ENCODE measurements at places on chromosomes 6 and 20. TPM values are rescaled to one million over a fixed set of nuclear protein-coding genes. Genes with fewer than 3 reads are reported as not detected.

- no peak overlapping the region for H3K27ac ChIP-seq
- no peaks in the 10 kb centered on the region for H3K4me1 ChIP-seq
- H3K36me3 ChIP-seq = peaks cover 13% of the 10 kb centered on the region
Observed at GRCh38 chr20:59737816-59738215, 133.5 kb downstream of the PHACTR3 start.

DNA sequence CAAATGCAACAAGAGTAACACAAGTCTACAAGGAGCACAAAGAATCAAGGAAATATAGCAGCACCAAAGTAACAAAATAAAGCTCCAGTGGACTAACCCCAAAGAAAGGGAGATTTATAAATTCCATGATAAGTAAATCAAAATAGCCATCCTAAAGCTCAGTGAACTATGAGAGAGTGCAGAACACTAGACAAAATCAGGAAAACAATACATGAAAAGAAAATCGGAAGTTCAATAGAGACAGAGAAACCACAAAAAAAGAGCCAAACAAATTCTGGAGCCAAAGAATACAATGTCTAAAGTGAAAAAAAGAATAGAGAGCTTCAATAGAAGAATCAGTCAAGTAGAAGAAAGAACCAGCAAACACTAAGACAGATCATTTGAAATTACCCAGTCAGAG is 247.3 kb upstream of the TENT5A start:
- no peaks in the 10 kb centered on the region for H3K27me3 ChIP-seq
- H3K4me1 ChIP-seq = peaks cover 79% of the 10 kb centered on the region
- 0 out of 2 replicates have a peak overlapping the region, but pooled peaks have one; percentile 8 for H3K27ac ChIP-seq
- DNase-seq = no peak

GRCh38 chr6:2920671-2921112 is 17.6 kb upstream of the SERPINB9 start:
- no peaks in the 10 kb centered on the region for H3K36me3 ChIP-seq
- H3K4me1 ChIP-seq = no peaks in the 10 kb centered on the region
- H3K27ac ChIP-seq = no peak overlapping the region
- H3K4me3 ChIP-seq = no peak overlapping the region

GRCh38 chr20:56865055-56865454 is 235.9 kb downstream of the TFAP2C start:
- no peak for DNase-seq
- peaks cover 45% of the 10 kb centered on the region for H3K27me3 ChIP-seq
- H3K4me3 ChIP-seq = no peak overlapping the region
- no peaks in the 10 kb centered on the region for H3K4me1 ChIP-seq
- H3K36me3 ChIP-seq = no peaks in the 10 kb centered on the region

DNA sequence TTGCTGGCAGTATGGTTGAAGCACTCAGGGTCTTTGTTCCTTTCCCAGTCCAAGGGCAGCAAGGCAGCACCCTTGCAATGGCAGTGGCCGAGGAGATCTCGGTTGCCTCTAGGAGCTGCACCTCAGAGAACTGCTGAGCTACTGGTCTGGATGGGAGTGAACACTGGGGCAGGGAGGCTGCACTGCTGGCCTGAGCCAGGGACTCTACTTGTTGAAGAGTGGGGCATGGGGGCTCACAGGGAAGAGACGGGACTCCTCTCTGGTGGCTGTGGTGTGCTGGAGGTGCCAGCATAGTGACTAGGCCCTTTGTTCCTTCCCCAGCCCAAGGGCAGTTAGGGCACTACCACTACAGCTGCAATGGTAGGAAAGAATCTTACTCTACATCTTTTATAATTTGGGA is 203.0 kb downstream of the ZDHHC14 start:
- H3K27me3 ChIP-seq = peaks cover 7% of the 10 kb centered on the region
- H3K36me3 ChIP-seq = peaks cover 4% of the 10 kb centered on the region
- peaks cover 11% of the 10 kb centered on the region for H3K4me1 ChIP-seq
- DNase-seq = no peak
- no peak overlapping the region for H3K4me3 ChIP-seq
- no peak overlapping the region for H3K27ac ChIP-seq

DNA sequence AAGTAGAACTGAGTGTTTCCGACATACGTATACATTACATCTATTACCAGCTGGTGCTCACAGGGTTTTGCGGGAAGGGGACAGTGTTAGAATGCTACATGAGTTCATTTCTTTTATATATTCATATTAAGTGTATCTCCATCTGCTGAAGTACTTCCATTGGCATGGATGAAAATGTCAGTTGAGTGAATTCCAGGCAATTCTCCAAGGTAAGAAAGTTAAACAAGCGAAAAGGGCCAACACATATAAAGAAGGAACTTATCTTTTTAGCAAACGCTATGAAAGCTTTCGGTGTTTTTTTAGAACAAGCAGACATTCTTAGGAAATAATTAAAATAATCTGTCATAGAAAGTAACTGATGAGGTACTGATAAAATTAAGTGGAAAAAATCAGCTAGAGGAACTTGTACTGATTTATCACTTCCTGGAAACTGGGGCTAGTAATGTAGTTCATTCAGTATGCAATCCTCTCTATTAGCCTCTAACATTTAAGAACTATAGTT is 34.6 kb downstream of the RNF146 start:
- H3K27me3 ChIP-seq = no peaks in the 10 kb centered on the region
- peaks cover 9% of the 10 kb centered on the region for H3K36me3 ChIP-seq
- H3K4me1 ChIP-seq = peaks cover 31% of the 10 kb centered on the region
- H3K27ac ChIP-seq = peak overlapping the region; percentile 72
- DNase-seq = peak; percentile 19

DNA sequence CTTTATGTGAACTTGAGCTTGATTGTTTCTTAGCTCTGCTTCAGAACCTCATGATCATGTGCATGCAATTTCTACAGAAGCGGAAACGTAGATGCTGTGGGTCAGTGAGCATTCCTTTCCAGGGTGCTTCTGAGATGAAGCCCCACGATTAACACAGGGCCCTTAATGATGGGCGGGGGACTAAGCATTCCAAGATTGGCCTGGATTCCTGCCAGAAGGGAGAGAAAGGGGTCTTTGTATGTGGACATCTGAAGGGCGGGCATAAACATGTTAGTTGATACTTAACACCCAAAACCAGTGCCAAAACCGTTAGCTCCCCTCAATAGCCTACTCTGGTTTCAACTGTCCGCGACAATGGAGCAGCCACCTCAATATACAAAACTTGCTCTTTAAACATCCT is 46.9 kb upstream of the POU3F2 start:
- H3K4me1 ChIP-seq = no peaks in the 10 kb centered on the region
- no peaks in the 10 kb centered on the region for H3K36me3 ChIP-seq
- H3K27me3 ChIP-seq = peaks cover 11% of the 10 kb centered on the region

- H3K36me3 ChIP-seq = no peaks in the 10 kb centered on the region
- H3K4me1 ChIP-seq = no peaks in the 10 kb centered on the region
- H3K27me3 ChIP-seq = no peaks in the 10 kb centered on the region
- no peak overlapping the region for H3K4me3 ChIP-seq
- H3K27ac ChIP-seq = no peak overlapping the region
- no peak for DNase-seq
Observed at GRCh38 chr6:161536224-161536630, 262.4 kb upstream of the AGPAT4 start.

DNA sequence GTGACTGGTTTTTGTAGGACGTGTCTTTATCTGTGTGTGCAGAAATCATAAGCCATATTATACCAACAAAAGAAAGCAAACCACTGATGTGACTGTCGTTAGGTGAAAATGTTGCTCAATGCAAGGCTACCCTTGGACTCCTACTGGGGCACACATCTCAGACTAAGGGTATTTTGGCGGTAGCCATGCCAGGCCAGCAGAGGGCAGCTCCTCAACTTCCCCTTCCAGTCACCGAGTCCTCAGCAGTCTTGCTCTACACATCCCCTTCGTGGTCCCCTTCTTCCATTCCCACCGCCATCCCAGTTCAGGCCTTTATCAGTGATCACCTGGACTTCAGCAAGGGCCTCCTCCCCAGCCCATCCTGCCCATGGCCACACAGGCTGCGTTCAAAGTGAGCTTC is 113.7 kb upstream of the GGTLC1 start:
- DNase-seq = no peak
- no peaks in the 10 kb centered on the region for H3K36me3 ChIP-seq
- peaks cover 24% of the 10 kb centered on the region for H3K4me1 ChIP-seq
- no peak overlapping the region for H3K4me3 ChIP-seq

DNA sequence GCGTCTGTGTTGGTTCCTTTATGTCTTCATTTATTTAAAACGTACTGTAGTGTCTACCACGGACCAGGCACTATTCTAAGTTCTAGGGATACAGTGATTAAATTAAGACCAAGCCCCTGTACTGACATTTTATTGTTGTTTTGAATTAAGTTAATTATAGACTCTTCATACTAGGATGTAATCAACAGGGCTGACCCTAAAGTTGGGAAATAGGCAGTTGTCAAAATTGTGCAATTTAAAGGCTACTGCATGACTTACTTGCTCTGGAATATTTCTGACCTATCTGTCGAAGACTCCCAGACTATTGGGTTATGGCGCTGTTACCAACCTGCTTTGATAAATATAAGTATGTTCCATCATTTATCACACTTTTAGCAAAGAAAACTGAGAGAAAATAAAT is 6.7 kb downstream of the MYO6 start:
- H3K27me3 ChIP-seq = no peaks in the 10 kb centered on the region
- H3K36me3 ChIP-seq = no peaks in the 10 kb centered on the region
- DNase-seq = no peak
- no peak overlapping the region for H3K4me3 ChIP-seq
- H3K4me1 ChIP-seq = peaks cover 42% of the 10 kb centered on the region
- no peak overlapping the region for H3K27ac ChIP-seq

- H3K27me3 ChIP-seq = peaks cover 19% of the 10 kb centered on the region
- H3K36me3 ChIP-seq = no peaks in the 10 kb centered on the region
- no peak for DNase-seq
Observed at GRCh38 chr6:72064399-72064975, 178.1 kb downstream of the RIMS1 start.

DNA sequence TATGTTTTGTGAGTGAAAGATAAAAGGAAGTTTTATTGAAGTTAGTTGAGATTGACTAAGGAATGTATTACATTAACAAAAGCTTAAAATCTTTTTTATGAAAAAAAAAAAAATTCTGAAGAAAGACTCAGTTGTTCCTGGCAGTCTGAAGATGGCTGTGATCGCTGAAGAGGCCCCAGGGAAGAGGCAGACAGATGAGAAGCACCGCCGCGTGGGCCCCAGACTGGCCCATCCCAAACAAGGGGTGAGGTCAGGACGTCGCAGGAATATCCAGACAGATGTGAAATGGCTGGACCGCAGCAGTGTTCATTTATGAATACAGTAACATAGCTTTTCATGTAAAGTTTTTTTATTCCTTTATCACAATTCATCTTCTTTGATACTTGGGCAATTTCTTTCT is 194.2 kb downstream of the TBXT start:
- H3K4me3 ChIP-seq = no peak overlapping the region
- no peaks in the 10 kb centered on the region for H3K36me3 ChIP-seq
- H3K27ac ChIP-seq = no peak overlapping the region
- H3K4me1 ChIP-seq = no peaks in the 10 kb centered on the region

- H3K4me1 ChIP-seq = no peaks in the 10 kb centered on the region
- peaks cover 3% of the 10 kb centered on the region for H3K27me3 ChIP-seq
- H3K4me3 ChIP-seq = no peak overlapping the region
- no peak for DNase-seq
- no peak overlapping the region for H3K27ac ChIP-seq
- H3K36me3 ChIP-seq = no peaks in the 10 kb centered on the region
Observed at GRCh38 chr20:57663681-57664451, 43.6 kb upstream of the ZBP1 start.

DNA sequence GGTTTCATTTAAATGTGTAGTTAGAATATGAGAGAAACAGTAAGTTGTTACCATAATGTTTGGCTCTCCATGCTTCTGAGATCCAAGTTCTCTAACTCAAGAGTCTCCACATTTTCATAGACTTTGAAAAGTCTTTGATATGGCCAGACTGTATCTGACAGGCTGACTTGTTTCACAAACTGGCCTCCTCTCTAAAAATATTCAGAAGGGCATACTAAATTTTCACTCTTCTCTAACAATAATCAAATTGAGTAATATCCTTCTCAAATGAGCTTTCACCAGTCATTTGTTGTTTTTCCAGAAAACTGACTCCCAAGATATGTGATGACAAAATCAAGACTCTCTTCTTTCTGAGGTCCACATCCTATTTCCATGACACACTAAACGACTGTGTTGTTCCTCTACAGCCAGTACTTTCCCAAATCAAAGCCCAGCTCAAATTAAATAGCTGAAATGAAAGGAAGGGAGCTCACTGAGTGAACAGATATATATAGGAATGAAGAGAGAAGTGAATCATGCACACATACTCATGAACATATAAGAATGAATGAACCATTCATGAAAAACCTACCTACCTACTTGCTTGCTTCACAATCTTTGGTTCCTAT is 15.1 kb downstream of the HIVEP2 start:
- peaks cover 79% of the 10 kb centered on the region for H3K4me1 ChIP-seq
- no peaks in the 10 kb centered on the region for H3K27me3 ChIP-seq
- peak; percentile 34 for DNase-seq
- peak overlapping the region; percentile 57 for H3K4me3 ChIP-seq
- H3K27ac ChIP-seq = peak overlapping the region; percentile 79

TP53TG5 gene
- not detected for total RNA-seq

SNAP91 gene
- total RNA-seq = not detected

GCM1 gene
- not detected for total RNA-seq

FLOT1 gene
- 293 TPM for total RNA-seq

CLPSL2 gene
- total RNA-seq = not detected

VWA7 gene
- 0.84 TPM for total RNA-seq
